ENCODE measurements at places on chromosomes 1 and 21.

GRCh38 chr1:6127587-6128163, 52.4 kb downstream of the CHD5 start:
- DNase-seq, result peak; percentile 76

DNA sequence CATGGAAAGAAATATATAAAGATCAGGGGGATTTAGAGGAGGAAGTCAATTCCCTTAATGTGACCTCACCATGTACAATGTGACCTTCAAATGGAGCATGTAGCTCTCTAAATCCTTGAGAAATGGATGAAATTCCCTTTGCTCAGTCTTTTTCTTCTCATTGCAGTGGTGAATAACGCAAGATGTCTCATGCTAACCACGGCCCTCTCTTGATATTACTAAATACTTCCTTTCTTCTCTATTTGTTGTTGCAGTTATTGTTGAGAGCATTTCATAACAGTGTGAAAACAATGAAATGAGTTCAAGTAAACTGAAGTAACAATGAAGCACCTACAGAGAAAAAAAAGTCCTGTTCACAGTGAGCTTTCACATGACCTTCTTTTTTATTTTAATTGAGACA, 55.6 kb downstream of the ZNF281 start:
- peak; percentile 18 for DNase-seq

- no peak for DNase-seq
These were observed 216.3 kb downstream of the SIPA1L2 start for GRCh38 chr1:232413674-232414073.

GRCh38 chr1:203129501-203130231, 2.1 kb downstream of the ADORA1 start:
- DNase-seq, result peak; percentile 1

- DNase-seq, result no peak
These were observed 57.5 kb downstream of the ERG start for GRCh38 chr21:38440746-38441145.

GRCh38 chr1:154768456-154769125, 101.5 kb downstream of the KCNN3 start:
- DNase-seq, result no peak

DNA sequence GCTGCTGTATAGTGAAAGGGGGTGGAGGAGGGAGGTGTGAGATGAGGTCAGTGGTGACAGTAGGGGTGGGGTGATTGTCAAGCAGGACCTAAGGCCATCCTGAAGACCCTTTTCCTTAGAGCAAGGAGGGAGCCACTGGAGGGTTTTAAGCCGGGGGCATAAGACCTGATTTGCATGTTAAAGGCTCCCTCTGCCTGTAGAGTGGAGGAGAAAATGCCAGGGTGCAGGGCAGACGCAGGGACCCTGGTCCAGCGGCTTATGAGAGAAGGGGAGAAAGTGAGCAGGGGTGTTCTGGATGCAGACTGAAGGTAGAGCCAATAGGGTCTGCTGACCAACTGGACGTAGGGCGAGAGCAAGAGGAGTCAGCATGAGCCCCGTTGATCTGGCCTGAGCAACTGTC, 154.1 kb downstream of the TRABD2B start:
- no peak for DNase-seq

- DNase-seq, result no peak
These were observed 22.5 kb upstream of the CAP1 start for GRCh38 chr1:40017951-40018575.

DNA sequence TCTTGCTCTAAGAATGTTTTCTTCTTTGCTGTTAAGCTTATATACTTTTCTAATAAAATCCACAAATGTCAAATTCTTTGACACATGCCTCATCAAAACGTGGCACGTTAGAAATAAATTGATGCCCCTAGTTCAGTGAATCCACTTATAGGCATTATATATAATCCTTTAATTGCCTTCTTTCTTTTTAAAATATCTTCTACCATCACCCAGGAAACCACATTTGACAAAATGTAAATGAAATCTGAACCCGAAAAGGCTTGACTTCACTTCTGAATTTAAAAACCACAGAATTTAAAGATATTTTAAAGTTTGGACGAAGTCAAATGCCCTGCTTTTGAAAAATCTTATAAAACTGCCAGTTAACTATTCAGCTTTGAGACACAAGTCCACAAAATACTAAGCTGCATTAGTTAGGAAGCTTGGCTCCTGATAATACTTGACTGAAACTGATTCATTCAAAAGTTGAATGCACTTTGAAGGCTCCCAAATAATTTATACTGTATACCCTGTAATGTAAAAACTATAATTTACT, 22.4 kb upstream of the KIFAP3 start:
- no peak for DNase-seq

DNA sequence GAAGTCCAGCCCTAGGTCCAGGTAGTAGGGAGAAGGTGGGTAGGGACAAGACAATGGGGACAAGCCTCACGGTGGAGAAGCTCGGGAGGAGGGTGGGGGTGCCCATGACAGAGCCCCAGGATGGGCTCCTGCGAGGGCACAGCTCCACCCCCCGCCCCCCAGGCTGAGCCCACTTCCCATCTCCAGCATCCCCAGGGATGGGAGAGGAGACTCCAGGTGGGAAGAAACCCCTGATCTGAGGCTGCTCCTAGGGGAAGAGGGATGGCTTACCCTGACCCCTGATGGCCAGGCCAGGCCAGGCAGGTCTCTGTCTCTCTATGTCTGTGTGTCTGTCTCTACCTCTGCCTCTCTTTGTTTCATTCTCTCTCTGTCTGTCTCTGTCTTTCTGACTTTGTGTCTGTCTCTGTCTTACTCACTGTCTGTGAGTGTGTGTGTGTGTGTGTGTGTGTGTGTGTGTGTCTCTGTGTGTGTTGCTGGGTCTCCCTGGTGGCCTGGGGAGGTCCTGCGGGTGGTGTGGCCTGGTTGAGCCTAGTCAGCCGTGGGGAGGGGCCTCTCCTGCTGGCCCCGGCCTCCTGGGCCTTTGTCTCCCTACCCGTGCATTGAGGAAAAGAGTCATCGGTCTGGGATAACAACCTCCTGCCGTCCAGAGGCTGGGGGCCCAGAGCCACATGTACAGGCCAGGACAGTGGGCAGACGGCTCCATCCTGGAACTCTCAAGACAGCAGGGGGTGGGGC, 45.7 kb downstream of the WNT9A start:
- DNase-seq, result no peak

- DNase-seq, result no peak
These were observed 15.0 kb downstream of the IFNAR2 start for GRCh38 chr21:33244779-33245105.

- no peak for DNase-seq
These were observed 154.2 kb downstream of the ASTN1 start for GRCh38 chr1:177010211-177010825.

GRCh38 chr1:53519421-53519820, 60.2 kb downstream of the DMRTB1 start:
- DNase-seq, result no peak

DNA sequence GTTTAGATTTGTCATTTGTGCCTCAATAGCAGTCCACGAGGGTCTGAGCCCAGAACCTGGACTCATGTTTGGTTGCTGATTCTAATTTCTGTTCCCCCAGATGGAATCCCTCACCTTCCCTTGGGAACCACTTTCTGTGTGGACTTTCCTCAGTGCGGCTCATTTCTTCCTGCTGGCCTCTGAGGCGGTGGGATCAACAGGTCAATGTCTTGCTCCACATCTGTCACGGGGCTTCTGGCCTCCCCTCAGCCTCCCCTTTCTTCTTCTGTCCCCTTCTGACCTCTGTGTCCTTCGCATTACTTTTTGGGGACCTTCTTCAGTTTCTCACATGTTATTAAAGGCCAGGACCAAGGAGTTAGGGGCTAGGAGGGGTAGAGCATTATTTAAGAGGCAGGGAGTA, 49.2 kb upstream of the PRELP start:
- DNase-seq, result no peak
